ENCODE measurements at places on chromosomes 6 and 20.

GRCh38 chr6:138926579-138926978 is 61.5 kb downstream of the REPS1 start:
- DNase-seq: no peak

- no peak for DNase-seq
Observed at GRCh38 chr20:13041574-13042457, 33.0 kb downstream of the SPTLC3 start.

DNA sequence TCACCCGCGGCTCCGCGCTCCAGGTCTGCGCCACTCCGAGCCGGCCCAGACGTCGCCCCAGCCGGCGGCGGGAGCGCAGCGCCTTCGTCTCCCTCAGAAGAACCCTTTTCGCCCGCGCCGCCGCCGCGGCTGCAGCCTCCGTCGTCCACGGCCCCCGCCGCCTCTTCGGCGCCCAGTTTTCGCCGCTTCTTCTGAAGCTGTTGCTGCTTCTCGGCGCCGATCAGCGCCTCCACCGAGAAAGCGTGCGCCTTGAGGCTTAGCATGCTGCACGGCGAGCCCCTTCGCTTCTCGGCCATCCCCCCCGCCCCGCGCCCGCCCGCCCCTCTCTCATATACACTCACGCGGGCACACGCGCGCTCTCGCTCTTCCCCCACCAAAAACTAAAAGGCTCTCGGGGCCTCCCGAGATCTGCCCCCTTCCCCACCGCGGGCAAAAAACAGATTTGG is 489 bp downstream of the TBX18 start:
- DNase-seq: no peak

GRCh38 chr6:56555438-56555872 is 87.2 kb downstream of the DST start:
- DNase-seq: no peak

DNA sequence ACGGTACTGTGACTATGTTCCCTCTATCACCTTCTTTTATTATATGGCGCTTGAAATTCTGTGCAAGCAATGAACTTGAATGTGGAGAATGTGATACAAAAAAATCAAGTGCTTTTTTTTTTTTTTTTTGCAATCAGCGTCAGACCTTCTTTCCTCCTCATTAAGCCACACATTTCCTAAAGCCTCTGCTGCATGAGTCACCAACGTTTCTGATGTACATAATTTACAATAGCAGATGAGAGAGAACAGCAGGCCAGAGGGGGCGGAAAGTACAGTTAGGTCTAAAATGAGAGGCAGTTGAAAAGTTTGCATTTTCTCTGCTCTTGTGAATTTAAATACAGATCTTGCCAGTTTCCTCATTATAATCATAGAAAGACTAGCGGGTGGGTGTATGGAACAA is 114.6 kb upstream of the RIPOR2 start:
- DNase-seq: peak; percentile 45

DNA sequence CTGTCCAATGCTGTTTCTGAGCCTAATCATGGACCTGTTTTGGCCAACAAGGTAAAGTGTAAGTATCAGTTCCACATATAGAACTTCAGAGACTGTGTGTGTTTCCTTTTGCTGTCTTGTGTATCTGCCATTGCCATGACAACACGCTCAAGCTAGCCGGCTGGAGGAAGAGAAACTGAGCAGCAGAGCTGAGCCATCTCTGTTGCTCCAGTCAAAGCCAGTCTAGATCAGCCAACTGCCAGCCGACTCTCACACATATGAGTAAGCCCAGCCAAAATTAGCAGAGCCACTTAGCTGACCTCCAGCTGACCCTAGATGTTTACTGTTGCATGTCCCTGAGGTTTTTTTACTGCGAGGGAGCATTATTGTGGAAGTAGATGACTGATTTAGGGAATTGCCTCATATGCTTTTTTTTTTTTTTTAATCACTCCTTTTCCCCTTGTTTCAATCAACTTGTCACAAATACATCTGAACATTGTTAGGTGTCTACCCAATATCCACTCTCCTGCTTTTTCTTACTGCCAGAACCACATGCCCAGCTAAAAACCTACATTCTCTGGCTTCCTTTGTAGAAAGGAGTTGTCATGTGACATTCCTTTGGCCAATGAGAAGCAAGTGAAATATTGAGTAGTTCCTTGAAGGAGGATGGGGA is 304.3 kb upstream of the SUPT3H start:
- peak; percentile 33 for DNase-seq
